ENCODE measurements at places on chromosomes 6 and 20. TPM values are rescaled to one million over a fixed set of nuclear protein-coding genes. Genes with fewer than 3 reads are reported as not detected.

CCR6 gene
- not detected for total RNA-seq

RFX6 gene
- not detected for total RNA-seq

BTN1A1 gene
- total RNA-seq = not detected

PDE7B gene
- 2.5 TPM for total RNA-seq

ENPP3 gene
- total RNA-seq = 0.25 TPM

SLC35D3 gene
- total RNA-seq = 0.25 TPM

TBXT gene
- not detected for total RNA-seq

ASIP gene
- not detected for total RNA-seq

SLC52A3 gene
- total RNA-seq = 0.49 TPM
